Gastroesophageal sphincter (tissue), 4 donors: ENCODE measurements at places on chromosomes 7 and 10.

GRCh38 chr7:77731716-77732115 is 35.5 kb downstream of the RSBN1L start:
- ATAC-seq: no peak

GRCh38 chr10:75233444-75234016 is 2.2 kb downstream of the COMTD1 start:
- ATAC-seq: no peak

GRCh38 chr7:151082141-151083070 is 887 bp downstream of the TMUB1 start:
- ATAC-seq: no peak

DNA sequence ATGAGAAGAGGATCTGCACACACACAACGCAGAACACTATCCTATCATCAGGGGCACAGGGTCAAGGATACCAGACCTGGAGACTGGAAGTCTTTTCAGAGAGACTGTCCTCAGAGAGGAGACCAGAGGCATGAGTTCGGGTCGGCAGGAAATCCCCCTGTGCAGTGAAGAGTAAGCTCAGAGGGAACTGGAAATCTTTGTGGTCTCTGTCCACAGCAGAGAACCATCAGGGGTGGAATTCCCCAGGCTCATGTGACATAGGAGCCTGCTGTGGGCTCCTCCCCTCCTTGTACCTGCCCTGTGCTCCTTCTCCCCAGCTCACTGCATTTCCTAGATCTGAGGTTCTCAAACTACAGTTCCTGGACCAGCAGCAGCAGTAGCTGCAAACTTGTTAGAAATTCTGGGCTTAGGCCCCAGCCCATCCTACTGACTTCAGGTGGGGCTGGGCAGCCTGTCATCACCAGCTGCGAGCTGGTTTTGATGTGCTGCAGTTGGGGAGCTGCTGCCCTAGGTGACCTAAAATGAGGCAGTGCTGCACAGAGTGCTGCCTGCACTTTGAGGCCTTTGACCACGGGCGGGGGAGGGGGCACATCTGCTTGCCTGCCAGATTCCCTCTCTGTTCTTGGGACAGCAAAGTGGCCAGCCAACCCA is 2.4 kb downstream of the ZMIZ2 start:
- ATAC-seq: no peak

DNA sequence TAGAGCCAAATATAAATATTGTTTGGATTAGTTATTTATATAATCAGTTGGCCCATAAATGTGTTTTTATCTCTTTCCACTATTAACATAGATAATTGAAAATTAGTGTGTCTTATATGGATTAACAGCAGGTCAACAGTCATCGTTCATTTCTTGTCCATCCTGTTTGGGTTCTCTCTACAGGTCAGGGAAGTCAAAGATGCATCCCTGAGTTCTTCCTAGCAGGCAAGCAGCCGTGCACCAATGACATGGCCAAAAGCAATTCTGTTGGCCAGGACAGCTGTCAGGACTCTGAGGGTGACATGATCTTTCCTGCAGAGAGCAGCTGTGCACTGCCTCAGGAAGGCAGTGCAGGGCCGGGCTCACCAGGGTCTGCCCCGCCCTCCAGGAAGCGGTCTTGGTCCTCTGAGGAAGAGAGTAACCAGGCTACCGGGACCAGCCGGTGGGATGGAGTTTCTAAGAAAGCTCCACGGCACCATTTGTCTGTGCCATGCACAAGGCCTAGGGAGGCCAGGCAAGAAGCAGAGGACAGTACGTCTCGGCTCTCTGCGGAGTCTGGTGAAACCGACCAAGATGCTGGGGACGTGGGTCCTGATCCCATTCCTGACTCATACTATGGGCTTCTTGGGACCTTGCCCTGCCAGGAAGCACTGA is 15.9 kb downstream of the FBH1 start:
- ATAC-seq: peak; percentile 72

DNA sequence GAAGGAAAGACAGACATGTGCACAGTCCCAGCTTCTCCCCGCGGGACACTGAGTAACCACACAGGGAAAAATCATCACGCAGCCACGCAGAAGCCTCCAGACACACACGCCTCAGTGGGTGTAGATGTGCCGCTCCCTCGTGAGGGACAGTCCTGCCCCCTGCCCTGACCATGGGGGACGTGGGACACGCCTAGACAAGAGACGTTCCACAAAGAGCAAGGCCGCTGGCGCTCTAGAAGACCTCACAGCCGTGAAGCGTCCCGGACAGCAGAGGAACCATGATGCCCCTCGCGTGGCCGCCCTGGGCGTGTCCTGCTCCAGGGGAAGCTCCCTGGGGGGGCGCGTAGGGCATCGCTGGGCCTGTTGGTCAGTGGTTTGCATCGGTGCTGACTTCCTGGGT is 210.8 kb downstream of the DNAJB6 start:
- no peak for ATAC-seq

DNA sequence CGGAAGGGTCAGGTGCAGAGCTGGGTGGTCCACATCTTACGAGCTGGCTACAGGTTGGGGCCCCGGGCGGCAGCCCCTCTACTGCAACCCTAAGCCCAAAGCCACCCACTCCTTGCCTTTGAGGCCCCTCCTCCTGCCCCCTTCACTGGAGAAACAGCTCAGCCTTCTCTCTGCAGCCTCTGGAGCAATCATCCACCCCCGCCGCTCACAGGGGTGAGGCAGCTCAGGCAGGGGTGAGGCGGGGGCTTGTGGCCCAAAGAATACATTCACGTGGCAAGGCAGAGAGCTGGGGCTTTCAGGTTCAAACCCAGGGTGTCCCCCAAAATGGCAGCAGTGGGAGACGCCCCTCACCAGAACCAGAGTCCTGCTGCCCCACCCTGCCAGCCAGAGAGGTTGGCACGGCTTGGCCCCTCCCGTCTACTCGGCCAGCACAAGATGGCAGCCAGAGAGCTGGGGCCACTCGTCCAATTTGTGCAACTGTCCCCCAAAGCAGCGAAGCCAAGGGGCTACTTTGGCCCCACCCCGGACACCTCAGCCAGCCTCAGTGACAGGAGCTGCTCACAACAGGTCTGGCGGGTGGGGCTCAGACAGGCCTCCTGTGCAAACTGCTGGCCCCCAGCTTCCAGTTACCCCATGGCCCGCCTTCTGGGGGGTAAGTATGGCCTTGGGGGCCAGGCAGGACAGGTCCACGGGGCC is 7.2 kb downstream of the GNB2 start:
- peak; percentile 1 for ATAC-seq

GRCh38 chr10:132377326-132377725 is 19.7 kb upstream of the PWWP2B start:
- ATAC-seq: no peak

DNA sequence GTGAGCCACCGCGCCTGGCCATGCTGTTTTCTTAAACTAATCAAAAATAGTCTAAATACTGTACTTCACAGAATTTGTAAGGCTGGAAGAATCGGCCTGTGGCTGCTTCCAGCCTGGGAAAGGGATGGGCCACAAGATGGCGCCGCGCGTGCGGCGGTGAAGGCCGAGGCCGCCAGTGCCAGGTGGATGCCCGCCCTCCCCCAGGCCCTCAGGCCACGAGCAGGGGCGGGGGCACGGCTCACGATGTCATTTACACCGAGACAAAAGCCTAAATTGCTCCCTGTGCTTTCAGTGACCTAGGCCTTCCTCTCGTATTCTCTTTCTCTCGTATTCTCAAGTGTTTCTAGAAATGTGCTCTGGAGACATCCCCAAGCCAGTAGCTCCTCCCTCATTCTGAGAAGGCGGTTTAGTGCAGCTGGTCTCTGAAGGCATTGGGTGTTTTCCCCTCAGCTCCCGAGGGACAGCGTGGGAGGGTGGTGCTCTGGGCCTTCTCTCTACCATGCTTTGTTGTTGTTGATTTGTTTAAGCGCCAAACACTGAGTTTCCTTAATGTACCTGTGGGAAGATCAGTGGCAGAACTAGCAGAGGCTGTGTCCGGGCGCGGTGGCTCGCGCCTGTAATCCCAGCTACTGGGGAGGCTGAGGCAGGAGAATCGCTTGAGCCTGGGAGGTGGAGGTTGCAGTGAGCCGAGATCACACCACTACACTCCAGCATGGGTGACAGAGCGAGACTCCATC is 68.4 kb downstream of the CDC123 start:
- peak; percentile 89 for ATAC-seq

- ATAC-seq: no peak
These were observed 523.1 kb upstream of the DPP6 start for GRCh38 chr7:153529100-153529499.

GRCh38 chr7:87110778-87111177 is 41.5 kb upstream of the DMTF1 start:
- no peak for ATAC-seq

- peak; percentile 60 for ATAC-seq
These were observed 278.8 kb downstream of the CACNA2D1 start for GRCh38 chr7:82164813-82165212.

DNA sequence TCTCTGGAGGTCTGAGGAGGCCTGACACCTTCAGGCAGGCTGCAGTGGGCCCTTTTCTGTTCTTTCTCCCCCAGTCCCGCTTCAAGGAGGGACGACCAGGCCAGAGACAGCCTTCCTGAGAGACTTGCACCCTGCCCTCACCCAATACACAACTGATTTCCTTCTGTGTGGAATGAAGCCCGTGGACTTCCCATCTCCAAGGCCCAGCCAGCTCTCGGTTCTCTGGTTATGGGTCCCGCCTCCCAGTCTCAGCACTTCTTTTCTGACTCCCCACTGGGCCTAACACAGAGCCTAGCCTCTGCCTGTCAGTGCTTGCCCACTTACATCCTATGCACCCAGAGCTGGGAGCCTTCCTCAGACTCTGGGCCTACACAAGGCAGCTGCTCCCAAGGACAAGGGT is 24.1 kb upstream of the ADCYAP1R1 start:
- no peak for ATAC-seq

GRCh38 chr10:32454148-32454547 is 8.2 kb downstream of the CCDC7 start:
- ATAC-seq: no peak

GRCh38 chr10:15879058-15879457 is 18.8 kb upstream of the MINDY3 start:
- ATAC-seq: no peak

DNA sequence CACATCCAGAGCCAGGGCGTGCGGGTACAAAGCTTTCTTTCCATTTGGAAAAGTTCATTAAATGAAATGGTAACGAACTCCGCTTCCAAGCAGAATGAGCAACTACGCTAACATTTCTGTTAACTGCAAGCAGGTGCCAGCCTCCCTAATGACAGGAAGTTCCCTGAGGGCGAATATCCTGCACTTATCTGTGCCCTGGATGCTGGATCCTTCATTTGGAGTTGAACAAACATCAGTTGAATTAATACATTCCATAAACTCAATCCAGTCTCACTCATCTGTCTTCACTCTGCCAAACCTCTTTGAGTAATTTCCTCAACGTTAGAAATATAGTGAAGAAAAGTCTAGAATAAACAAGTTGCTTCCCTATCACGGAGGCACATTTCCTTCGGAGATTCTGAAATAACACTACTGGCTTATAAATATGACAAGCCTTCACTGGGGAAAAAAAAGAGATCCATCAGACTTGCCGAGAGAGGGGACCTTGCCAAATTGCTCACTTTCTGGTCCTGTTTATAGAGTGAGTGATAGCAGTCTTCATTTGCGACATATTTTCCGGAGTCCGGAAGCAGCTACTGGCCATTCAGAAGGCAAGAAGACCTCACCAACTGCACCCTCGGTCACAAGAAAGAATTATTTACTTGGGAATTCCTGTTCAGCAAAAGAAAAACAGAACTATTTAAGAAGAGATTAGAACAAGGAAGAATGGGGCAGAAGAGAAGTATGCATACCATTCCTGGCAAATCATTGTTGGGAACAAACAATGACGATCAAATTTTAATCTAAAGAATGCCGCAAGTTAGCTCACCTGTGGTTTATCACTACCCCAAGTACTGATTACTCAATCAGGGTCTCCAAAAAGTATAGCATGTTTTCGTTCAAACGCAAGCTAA is 196.4 kb downstream of the FAM107B start:
- peak; percentile 54 for ATAC-seq

GRCh38 chr10:100024748-100025147 is 15.0 kb upstream of the DNMBP start:
- no peak for ATAC-seq

GRCh38 chr7:112101201-112101846 is 104.9 kb downstream of the DOCK4 start:
- no peak for ATAC-seq

DNA sequence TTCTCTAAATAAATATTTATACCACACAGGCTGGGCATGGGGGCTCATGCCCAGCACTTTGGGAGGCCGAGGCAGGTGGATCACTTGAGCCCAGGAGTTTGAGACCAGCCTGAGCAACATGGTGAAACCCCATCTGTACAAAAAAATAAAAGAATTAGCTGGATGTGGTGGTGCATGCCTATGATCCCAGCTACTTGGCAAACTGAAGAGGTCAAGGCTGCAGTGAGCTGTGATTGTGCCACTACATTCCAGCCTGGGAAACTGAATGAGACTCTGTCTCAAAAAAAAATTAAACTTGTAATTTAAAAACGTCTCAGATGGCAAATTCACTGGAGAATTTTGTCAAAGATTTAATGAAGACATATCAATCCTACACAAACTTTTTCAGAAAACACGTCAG is 277.6 kb upstream of the BMPER start:
- ATAC-seq: no peak

GRCh38 chr7:99551334-99551733 is 580 bp downstream of the FAM200A start:
- ATAC-seq: peak; percentile 14

GRCh38 chr7:130421684-130422083 is 19.1 kb downstream of the CEP41 start:
- ATAC-seq: no peak

- peak; percentile 94 for ATAC-seq
These were observed 10.6 kb downstream of the DNAJB6 start for GRCh38 chr7:157347217-157347904.

GRCh38 chr10:74738542-74738941 is 87.9 kb upstream of the KAT6B start:
- ATAC-seq: no peak

DNA sequence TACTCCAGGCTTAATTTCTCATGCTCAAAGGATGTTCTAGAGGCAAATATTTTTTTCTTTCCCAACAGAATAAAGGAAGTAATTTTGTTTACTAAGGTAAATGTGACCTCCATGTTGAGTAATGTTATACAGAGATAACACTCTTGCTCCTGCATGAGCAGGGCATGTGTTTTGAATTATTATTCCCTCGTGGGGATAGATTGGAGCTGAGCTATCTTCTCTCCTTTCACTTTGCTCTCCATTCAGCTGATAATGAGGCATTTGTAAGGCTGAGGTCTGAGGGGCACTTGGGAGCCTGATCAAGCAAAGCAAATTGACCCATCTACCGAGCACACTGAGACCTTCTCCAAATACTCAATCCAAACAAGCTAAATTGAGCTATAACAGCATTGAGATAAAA is 50.7 kb upstream of the GHITM start:
- ATAC-seq: no peak

DNA sequence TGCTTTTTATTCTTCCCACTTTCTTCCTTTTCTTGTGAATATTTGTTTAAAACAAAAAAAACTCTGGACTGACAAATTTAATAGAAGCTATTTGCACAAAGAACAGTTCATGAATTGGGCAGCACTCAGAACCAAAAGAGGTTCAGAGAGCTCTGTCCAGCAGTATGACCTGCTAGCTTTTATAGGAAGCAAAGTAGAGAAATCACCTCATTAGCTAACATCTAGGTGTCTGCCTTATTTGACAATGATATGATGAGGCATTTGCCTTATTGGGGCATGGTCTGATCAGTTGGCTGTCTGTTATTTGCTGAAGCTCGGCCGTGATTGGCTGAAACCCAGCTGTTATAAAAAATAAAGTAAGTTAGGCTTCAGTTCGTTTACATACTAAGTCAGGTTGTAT is 819 bp upstream of the TRIM4 start:
- ATAC-seq: no peak
